Adipocyte (in vitro differentiated cells): ENCODE measurements at places on chromosomes 2 and 18.

GRCh38 chr18:62716619-62717168 is 1.4 kb downstream of the PHLPP1 start:
- DNase-seq = peak; percentile 66

DNA sequence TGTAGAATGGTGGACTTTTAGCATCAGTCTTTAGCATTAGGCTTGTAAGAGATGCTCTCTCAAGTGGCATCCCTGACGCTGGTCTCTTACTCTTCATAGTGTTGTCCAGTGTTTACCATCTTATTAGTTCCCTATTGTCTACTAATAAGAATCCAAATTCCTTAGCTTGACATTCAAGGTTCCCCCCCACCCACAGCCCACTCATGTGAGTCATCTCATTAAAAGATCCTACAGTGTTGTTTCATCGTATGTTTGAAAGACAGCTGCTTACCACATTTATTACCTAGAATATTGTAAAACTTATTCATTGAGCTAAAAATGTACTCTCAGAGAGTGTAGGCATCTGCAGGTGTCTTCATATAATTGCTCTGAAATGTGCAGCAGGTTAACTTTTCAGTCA is 28.5 kb downstream of the EIF5B start:
- DNase-seq = no peak

DNA sequence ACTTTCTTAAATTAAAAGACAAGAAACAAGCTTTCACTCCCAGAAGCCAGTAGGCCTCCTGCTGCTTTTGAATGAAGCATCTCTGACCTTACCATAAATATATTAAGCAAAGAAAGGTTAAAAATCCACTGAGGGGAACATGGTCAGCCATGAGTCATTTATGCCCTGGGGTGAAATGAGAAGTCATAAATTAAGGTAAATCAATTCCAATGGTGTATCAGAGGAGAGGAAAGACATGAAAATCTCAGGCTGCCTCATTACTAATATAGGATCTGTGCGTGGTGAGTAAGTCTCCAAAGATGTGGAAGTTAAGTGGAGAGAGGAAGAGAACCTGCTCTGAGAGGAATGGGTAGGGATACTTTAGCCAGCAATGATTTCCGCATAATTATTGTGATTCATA is 292.3 kb upstream of the CHAC2 start:
- peak; percentile 35 for DNase-seq

DNA sequence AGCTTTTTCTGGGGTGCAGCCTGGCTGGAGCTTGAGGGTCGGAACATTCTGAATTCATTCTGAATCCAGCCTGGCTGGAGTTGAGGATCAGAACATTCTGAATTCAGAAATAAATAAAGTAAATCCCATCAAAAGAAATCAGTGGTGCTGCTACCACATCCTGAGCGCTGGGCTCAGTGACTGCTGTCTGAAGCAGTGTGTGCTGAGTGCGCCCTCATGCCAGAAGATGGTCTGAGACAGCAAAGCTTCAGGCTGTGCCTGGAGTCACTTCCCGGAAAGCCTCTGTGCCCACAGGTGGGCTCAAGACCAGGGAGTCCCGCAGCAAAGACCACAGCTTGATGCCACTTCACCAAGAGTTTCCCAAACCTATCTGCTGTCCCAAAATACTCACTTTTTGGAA is 187.9 kb downstream of the VAPA start:
- DNase-seq = peak; percentile 7

DNA sequence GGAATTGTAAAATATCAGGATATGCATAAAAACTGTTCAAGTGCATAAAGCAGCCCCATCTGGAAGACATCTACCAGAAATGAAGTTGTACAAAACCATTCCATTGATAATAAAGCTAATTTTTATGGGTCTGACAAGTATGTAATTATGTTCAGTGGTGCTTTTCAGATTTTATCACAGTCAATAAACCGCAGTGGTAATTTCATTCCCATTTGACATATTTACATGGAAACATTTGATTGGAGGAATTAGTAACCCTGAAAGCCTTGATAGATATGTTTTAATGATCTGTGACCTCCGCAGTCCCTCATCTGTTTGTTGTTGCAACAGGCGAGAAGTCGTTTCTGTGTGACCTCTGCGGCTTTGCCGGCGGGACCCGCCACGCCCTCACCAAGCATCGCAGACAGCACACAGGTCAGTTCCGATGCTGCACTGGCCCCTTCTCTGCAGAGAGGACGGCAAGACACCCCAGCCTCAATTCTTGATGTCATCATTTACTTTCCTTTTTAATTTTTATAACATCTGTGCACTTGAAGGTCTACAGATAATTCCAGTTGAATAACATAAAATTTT is 283.1 kb downstream of the ZNF407 start:
- DNase-seq = no peak

DNA sequence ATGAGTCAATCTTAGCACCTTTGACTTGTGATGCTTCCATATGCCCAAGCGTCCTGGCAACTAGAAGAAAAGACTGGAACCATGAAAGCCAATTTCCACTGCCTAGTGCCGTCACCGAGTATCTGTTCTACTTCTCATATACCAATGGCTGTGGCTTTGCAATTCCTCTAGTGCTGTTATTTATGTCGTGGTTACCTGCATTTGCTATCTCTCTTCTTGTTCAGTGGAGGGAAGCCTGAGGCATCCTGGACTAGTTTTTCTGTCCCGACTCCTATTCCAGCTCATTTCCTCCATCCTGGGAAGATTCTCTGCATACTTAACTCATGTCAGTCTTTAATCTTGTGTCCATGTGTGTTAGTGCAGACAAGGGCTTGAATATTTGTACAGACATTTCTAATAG is 117.9 kb downstream of the FEZ2 start:
- DNase-seq = no peak
